ENCODE measurements at places on chromosomes 12 and 14. TPM values are rescaled to one million over a fixed set of nuclear protein-coding genes. Genes with fewer than 3 reads are reported as not detected.

The ITFG2 gene
- polyA plus RNA-seq, result 44.3 TPM

- H3K4me3 ChIP-seq, result no peak overlapping the region
- no peaks in the 10 kb centered on the region for H3K4me1 ChIP-seq
- H3K36me3 ChIP-seq, result no peaks in the 10 kb centered on the region
- DNase-seq, result no peak
- no peak overlapping the region for H3K27ac ChIP-seq
Observed at GRCh38 chr14:59130462-59130861, 58.0 kb upstream of the DAAM1 start.

GRCh38 chr12:56260921-56261320, 2.7 kb upstream of the ANKRD52 start:
- H3K27ac ChIP-seq, result no peak overlapping the region
- no peak for DNase-seq
- peaks cover 36% of the 10 kb centered on the region for H3K4me1 ChIP-seq
- H3K4me3 ChIP-seq, result no peak overlapping the region
- no peaks in the 10 kb centered on the region for H3K27me3 ChIP-seq

DNA sequence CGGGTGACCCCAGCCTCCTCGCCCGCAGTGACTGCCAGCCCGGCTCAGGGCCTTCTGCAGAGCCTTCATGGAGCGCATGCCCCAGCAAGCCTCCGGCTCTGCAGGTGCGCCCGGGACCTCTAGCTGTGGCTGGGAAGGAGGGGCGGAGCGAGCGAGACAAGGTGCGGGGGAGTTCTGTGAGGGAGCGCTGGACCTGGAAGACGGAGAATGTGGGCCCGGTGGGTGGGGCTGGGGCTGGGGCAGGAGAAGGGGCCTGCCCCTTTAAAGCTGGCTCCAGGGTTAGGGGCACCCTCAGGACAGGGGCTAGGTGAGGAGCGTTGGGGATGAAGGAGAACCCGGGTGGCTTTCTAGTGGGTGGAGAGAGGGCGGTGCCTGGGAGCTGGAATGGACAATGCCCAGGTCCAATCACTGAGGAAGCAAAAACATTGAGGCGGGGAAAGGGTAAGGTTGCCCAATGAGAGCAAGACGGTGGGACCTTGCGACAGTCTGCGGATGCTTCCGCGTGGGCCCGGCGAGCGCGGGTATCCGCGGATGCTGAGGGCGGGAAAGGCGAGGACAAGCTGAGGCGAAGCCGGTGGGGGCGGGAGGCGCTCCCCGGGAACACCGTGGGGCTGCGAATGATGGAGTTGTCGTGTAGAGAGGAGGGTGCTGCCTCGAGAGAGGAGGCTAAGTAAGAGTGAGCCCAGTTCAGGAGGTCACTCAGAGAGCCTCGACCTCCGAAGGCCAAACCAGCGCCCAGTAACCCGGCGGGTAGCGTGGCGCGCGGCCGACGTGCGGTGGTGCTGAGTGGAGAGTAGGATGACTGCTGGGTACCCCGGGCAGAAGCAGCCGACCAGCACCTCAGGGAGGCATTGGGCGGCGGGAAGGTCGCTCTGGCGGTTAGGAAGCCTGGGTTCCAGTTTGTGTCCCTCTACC, at the start of gene GLS2:
TSS of gene GLS2 (minus strand) at position 121 of the 915 bp plus-strand sequence. CDS start at position 78, 43 bp downstream.
- peak; percentile 89 for DNase-seq
- H3K27me3 ChIP-seq, result peaks cover 29% of the 10 kb centered on the region
- H3K4me3 ChIP-seq, result peak within 1 kb of the TSS; percentile 81
- no peaks in the 10 kb centered on the region for H3K36me3 ChIP-seq
- H3K4me1 ChIP-seq, result peaks cover 4% of the 10 kb centered on the region
- no peak within 1 kb of the TSS for H3K27ac ChIP-seq

- H3K27me3 ChIP-seq, result no peaks in the 10 kb centered on the region
- H3K4me3 ChIP-seq, result no peak overlapping the region
Observed at GRCh38 chr14:86193756-86194155, 663.8 kb downstream of the FLRT2 start.

- H3K27me3 ChIP-seq, result no peaks in the 10 kb centered on the region
- H3K36me3 ChIP-seq, result peaks cover 58% of the 10 kb centered on the region
- H3K27ac ChIP-seq, result no peak overlapping the region
- no peak overlapping the region for H3K4me3 ChIP-seq
Observed at GRCh38 chr12:15984097-15984800, 73.1 kb downstream of the DERA start.

GRCh38 chr14:104266631-104267575, 128.5 kb downstream of the KIF26A start:
- H3K4me3 ChIP-seq, result no peak overlapping the region
- no peaks in the 10 kb centered on the region for H3K36me3 ChIP-seq
- no peaks in the 10 kb centered on the region for H3K4me1 ChIP-seq
- H3K27ac ChIP-seq, result no peak overlapping the region

- no peaks in the 10 kb centered on the region for H3K4me1 ChIP-seq
- H3K4me3 ChIP-seq, result no peak overlapping the region
- H3K27me3 ChIP-seq, result no peaks in the 10 kb centered on the region
- DNase-seq, result no peak
- no peak overlapping the region for H3K27ac ChIP-seq
Observed at GRCh38 chr12:113382206-113382605, 21.5 kb downstream of the SDS start.

DNA sequence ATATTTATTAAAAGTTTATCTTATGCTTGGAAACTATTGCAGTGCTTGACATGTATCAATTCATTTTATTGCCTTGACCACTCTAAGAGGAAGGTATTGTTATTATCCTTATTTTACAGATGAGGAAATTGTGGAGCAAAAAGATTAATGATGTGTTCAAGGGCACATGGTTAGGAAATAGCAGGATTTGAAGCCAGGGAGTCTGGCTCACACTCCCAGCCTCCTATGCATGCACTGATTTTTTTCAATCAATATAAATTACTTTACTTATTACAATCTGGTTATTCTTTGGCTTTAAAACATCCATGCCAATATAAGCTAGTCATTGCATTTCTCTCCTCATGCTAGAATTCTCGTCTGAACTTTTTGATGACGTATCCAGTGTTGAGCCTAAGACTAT, 94.2 kb upstream of the TBX5 start:
- H3K4me1 ChIP-seq, result no peaks in the 10 kb centered on the region
- no peak for DNase-seq
- no peak overlapping the region for H3K4me3 ChIP-seq
- H3K36me3 ChIP-seq, result no peaks in the 10 kb centered on the region
- H3K27me3 ChIP-seq, result no peaks in the 10 kb centered on the region
- H3K27ac ChIP-seq, result no peak overlapping the region
